ENCODE measurements at places on chromosomes 3 and 15.
A peak's percentile ranks its signal among the peaks of the same experiment; 100 is the strongest.

- DNase-seq: no peak
Observed at GRCh38 chr15:22966321-22967083, 13.7 kb downstream of the CYFIP1 start.

DNA sequence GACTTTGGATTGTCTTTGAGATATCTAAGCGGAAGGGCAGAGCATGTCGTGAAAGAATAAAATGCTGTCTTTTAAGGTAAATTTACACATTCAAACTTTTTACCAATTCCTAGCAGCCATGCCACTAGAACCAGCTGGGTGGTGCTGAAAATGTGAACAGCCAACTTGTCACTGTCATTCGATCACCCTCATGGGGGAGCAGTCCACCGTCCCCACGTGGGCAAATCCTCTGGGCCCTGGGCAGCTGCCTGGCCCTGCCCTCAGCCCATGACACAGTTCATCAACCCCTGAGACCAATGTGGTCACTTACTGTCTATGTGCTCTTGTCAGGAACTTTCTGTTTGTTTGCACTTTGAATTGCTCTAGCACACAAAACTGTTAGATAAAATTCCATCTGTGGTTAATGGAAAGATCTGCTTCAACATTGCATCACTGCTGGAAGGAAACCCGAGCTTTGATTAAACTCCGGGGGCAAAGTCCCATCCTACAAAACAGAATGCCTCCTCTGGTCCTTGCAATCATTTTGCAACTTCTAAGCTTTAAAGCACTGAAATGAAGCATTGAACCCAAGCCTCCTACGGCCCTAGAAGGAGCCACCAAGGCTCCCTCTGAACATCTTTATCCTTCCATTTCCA lies 50.1 kb downstream of the PCSK6 start:
- no peak for DNase-seq

- DNase-seq: no peak
Observed at GRCh38 chr15:74460298-74460697, 662 bp downstream of the UBL7 start.

DNA sequence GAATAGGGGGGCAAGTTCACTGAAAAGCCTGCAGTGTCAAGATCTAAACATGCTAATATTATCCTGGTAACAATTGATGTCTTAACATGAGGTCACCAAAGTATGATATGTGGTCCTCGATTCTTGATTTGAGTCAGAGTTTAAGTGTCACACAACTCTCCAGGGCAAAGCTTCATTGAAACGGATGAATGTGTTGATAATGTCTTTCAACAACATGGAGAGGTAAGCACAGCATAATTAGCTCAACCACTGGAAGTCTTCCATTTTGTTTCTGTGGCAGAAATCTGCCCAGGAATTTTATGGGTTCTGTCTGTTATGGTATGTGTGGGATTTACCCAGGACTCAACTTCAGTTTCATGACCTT lies 591.5 kb downstream of the ZNF385D start:
- DNase-seq: no peak

GRCh38 chr15:101454365-101454764 lies 35.1 kb downstream of the PCSK6 start:
- DNase-seq: no peak

DNA sequence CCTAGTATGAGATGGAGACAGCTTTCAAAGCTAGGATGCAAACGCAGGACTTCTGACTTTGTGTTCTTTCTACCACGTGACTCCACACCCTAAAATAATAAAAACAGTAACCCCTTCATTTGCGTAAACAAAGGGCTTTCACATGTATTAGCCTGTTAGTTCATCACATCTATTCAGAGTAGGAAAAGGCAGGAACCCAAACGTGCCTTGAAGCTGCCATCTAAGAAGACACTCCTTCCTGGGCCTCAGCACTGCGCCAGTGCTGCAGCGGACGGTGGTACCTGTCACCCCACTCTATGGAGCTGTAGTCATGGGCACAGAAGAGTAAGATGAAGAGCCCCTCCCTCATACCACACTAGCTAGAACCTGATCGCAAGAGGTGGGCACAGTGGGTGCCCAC lies 34.3 kb downstream of the PLD1 start:
- DNase-seq: no peak

DNA sequence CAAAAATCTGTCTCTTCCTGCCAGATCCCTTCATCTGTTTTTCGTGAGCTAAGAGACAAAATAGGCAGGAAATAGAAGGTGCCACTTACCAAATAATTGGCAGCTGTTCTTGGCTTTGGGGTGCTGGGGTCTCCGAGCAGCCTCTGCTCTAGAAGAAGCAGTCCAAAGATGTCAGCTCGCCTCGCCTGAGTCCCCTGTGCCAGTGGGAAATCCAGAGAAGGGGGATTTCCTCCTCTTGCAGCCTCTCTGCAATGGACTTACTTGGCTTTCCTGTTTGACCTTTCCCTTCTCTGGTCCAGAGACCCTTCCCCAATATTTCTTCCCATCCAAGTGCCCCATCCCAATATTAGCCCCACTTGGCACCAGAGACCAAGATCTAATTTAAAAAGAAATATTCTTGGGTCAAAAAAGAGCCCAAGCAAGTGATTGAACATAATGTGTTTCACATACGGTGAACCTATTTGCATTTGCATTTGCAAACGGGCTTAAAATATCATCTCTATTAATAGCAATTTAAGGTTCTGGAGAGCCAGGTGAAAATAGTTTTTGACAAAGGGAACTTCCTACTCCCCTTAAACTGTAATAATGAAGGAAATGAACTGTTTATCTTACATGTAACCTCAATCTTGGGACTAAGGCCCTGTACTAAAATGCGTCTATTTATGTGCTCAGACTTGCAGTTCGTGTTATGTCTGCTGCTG lies 23.2 kb downstream of the CD86 start:
- DNase-seq: no peak

DNA sequence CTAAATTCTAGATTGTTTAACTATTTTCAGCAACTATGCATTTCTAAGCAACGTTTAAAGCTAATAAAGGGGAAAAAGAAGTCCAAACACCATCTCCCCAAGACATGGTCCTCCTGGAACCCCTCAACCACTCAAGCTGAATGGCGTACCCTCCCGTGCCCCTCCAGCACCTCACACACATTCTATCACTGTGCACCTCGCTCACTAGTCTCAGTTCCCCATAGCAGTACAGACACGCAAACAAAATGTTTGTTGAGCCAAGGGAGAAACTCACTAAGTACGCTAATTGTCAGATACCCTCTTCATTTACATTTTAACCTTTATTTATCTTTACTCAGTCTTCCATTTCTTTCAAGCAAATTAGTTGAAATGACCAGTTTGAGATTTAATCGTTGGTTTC lies 48.8 kb downstream of the ACAP2 start:
- no peak for DNase-seq

- DNase-seq: no peak
Observed at GRCh38 chr3:163033652-163034051, 1537.0 kb downstream of the OTOL1 start.

GRCh38 chr15:43292375-43293078 lies 25.8 kb upstream of the TGM5 start:
- DNase-seq: no peak

DNA sequence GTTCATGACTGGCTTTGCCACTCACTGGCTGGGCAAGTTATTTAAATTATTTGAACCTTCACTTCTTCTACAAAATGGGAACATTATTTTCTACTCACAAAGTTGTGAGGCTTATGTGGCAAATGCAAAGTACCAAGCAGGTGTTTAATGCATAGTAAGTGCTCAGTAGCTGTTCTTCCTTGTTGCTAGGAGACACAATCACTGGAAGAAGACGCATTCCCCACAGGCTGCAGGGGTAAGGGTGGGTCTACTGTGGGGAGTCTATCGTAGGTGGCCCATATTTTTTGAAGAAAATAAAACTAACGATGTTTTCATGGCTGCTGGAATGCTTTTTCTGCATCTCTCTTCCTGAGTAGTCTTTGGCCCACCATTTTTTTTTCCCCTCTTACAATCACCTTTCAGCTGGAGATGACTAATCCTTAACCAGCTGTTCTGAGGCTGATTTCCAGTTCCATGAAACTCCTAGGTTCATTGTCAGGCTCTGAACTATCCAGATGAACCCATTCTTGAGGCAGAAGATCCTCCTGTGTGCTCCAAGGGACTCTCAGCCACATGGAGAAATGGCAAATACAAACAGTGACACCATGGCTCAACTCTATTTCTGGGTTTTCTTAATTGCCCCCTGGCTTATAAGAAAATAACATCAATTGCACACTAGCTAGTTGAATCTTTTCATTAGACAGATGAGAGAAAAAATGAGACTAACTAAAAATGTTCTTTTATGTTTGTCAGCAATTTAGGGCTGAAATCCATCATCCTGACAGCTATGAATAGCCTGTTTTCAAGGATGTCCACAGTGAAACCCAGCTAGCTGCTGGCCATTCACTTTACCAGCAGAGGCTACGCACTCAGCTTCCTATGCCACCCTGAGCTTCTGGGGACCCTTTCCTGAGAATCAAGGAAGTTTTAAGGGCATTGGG lies 108.3 kb upstream of the ETV5 start:
- no peak for DNase-seq

DNA sequence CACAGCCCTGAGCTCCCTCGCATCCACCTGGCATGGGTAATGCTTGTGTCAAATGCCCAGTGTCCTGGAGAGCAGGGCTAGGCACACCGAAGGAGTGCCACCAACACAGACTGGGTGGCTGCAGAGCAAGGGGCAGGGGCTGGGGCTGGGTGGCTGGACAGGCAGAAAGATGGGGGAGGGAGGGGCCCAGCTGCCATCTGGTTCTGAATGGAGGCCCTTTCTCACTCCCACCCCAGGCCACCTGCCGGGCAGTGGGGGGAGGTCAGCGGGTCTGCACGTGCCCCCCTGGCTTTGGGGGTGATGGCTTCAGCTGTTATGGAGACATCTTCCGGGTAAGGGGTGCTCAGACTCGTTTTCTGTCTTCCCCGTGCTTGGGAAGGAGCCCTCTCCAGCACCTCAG lies 17.0 kb downstream of the STAB1 start:
- no peak for DNase-seq

- no peak for DNase-seq
Observed at GRCh38 chr15:35768949-35769348, 223.0 kb upstream of the DPH6 start.

- DNase-seq: no peak
Observed at GRCh38 chr3:148023994-148024393, 614.8 kb downstream of the ZIC1 start.

GRCh38 chr15:69058830-69059556 lies 44.5 kb downstream of the NOX5 start:
- peak; percentile 97 for DNase-seq

DNA sequence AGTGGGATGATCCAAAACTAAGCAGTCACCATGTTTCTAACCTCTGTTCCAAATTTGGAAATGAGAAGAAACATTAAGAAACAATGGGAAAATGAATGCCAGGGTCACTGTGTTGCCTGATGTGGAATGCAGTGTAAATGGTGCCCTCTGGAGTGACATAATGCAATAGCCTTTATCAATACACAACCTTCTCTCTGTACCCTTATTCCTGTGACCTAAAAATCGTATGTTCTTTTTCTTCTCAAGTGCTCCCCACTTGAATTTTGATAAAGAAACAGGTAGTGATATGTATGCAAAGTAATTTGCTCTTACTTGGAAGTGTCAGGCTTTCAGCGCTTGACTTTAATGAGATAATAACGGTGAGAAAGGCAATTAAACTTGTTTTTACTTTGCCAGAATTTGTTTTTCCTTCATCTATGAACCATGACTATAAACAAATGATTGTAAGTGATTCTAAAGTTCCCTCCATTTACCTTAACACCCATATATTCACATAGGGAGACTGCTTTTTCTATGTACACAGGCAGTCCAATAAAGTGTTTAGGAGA lies 145.8 kb upstream of the THRB start:
- peak; percentile 43 for DNase-seq

DNA sequence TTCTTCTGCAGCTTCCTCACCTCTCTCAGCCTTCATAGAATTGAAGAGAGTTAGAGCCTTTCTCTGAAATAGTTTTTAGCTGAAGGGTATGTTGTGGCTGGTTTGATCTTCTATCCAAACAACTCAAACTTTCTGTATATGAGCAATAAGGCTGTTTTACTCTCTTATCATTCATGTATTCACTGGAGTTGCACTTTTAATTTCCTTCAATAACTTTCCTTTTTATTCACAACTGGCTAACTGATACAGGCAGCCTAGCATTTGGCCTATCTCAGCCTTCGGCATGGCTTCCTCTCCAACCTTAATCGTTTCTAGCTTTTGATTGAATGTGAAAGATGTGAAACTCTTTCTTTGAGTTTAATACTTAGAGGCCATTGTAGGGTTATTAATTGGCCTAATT lies 109.3 kb downstream of the GTPBP8 start:
- no peak for DNase-seq

DNA sequence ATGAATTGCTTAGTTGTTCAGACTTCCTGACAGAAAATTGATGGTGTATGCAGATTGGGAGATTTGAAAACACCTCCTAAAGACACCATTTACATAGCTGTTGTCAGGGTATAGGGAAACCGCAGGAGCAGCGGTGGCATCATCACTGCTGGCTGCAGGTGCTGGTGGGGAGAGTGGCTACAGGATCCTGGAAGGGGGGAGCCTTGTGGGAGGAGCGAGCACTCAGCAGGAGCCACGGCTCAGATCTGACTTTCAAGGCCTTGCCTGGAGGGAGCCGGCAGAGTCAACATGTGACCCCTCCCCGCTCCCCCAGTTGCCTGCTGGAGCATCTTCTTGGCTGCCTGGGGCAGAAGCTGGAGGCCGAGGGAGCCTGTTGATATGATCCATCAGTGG lies 26.1 kb downstream of the EDEM1 start:
- no peak for DNase-seq

DNA sequence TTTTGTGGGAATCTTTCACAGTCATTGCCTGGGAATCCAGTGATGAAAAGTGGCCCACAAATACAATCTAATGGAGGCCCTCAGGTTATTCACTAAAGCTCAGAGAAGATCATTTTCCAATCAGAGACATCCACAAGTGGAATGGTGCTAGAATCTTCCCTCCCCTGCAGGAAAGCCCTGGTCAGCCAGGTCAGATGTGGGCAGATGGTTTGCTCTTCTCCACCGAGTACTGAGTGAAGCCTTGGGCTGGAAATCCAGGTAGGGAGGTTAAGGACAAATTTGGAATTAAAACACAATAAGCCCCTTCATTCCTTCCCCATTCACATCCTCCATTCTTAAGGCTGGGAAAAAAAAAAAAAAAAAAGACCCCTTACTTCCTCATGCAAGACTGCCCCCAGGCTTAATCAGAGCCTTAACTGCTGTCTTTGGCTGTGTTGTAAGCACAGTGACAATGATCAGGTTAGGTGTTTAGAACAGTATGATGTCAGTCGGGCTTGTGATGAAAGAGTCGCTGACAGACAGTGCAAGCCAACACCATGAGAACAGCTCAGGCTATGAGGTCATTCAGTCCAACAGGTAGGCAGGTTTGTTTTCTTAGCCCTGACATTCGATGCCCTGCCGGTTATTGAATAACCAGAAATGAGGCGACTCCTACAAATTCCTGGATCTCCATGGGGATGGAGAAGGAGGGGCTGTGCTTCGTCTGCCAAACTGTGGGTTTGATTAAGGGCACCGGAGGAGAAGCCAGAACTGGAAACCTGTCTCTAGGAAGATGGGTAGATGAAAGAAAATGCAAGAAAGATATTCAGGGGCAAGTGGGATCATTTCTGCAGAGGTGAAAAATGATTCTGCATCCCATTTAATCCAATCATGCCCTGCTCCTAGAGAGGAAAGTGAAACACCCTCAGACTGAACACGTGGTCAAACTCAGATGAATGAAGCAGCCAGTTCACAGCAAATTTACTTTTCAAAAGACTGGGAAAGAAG lies 23.5 kb upstream of the HES1 start:
- peak; percentile 52 for DNase-seq

All from tongue (tissue), 3 donors.